ENCODE measurements at places on chromosomes 16 and 17.

DNA sequence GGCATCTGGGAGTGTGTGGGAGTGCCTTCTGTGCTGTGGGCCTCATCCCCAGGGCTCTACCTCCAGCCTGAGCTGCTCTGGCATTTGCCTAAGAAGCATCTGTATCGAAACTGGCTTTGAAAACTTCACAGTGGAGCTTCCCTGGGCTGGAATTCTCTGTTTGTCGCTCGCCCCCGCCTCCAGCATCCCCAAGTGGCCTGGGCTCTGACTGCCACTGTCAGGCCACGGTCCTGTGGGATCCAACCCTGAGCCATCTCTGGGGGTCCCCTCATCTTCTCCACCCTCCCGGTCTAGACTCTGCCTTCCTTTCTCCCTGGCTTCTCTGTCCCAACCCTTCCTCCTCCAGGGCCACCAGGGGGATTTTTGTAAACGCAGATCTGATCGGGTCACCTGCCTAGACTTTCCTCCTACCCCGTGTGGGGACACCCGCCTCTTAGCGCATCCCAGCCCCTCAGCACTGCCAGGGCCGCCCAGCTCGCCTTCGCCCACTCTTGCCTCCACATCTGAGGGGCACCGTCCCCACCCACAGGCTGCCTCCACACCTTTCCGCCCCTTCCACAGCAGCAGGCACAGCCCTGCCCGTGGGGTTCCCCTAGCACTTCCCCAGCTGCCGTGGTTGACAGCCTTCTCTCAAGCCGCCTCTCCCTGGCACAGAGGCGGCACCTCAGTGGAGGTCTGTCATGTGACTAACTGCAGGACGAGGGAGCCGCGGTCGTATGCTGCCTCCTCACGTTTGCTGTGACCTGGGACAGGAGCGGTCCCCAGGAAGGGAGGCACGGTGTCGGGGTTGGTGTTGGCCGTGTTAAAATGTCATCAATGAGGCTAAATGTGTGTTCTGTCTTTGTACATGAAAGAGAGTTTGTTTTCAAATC lies 12.0 kb downstream of the TBC1D24 start:
- peak; percentile 51 for DNase-seq

DNA sequence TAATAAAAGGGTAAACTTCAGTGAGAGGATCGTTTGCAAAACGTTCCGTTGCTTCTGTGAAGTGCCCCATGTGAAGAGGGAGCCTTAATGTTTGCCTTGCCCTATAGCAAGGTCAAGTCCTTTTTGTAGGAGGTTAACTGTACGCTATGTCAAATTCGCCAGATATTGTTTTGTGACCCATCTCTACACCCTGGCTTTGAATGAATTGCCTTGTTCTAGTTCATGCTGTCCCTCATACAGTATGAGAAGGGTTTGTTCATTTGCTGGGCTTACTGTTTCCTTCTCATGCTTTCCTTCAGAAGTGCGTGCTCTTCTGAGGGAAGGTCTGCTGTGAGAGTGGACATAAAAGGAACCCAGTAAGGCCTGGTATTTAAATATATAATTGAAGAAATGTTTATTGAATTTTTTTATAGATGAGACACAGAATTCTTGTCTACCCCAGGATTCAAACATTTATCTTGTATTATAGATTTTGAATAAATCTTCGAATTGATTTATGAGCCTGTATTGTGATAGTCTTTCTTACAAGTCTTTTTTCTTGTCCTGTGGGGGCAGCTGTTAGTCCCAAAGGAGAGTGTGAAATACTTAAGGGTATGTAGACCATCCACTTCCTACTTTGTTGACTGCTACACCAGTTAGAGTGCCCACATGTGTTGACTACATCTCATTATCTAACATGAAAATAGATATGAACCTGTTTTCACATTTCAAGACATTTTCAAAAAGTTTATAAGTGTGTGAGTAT lies 1.7 kb downstream of the MAP3K3 start:
- DNase-seq = no peak

- peak; percentile 21 for DNase-seq
Observed at GRCh38 chr16:67326472-67327309, at the start of the genes KCTD19 and LRRC36. TSS of gene KCTD19 (minus strand) at chr16:67326741. CDS start at chr16:67326707, 34 bp downstream. TSS of gene LRRC36 (plus strand) at chr16:67326815. CDS start at chr16:67326863, 48 bp downstream.

GRCh38 chr16:46649588-46650253 lies 28.5 kb upstream of the SHCBP1 start:
- DNase-seq = no peak

DNA sequence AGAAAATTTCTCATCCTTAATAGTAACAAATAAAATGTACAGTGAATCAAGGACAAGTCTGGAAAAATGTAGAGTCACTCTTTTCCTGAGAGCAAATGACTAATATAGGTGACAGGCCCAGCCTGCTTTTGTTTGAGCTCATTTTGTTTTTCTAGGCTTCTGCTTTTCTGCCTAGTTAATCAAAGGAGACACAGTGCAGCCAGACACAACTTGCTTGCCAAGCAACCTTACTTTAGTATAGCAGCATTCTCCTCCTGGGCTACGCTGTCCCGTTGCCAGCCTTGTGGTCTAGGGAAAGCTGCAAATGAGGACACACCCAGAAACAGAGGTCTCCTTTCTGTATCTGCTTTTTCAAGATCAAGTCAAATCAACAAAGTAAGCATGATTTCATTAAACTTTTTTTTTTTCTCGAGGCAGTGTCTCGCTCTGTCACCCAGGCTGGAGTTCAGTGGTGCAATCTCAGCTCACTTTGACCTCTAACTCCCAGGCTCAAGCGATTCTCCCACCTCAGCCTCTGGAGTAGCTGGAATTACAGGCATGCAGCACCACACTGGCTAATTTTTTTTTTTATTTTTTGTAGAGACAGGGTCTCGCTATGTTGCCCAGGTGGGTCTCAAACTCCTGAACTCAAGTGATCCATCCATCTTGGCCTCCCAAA lies 17.2 kb downstream of the GINS3 start:
- no peak for DNase-seq

DNA sequence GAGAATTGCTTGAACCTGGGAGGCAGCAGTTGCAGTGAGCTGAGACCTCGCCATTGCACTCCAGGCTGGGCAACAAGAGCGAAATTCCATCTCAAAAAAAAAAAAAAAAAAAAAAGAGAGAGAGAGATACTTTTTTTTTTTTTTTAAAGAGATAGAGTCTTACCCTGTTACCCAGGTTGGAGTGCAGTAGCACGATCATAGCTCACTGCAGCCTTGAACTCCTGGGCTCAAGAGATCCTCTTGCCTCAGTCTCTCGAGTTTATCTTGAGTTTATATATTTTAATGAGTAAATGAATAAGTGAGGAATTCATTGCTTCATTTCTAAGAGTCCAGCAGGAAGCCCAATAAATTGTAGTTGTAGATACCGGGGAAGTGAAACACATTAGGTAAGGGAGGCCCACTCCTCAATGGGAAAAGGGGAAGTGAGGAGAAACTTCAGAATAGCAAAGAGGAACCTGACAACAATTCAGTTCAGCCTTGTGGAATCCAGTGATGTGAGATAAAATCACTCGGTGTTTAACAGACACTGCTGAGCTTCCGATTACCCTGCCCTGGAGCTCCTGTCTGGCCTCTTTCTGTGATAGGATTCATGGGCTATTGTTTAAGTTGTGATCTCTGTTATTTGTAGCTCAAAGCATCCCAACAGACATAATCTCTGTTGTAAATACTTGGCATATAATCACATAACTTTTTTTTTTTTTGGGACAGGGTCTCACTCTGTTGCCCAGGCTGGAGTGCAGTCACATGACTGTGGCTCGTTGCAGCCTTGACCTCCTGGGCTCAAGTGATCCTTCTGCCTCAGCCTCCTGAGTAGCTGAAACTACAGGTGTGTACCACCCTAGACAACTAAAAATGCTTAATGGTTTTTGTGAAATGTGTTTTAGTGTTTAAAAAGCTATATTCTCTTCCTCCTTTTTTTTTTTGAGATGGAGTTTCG lies 15.8 kb upstream of the ITGAM start:
- DNase-seq = no peak

DNA sequence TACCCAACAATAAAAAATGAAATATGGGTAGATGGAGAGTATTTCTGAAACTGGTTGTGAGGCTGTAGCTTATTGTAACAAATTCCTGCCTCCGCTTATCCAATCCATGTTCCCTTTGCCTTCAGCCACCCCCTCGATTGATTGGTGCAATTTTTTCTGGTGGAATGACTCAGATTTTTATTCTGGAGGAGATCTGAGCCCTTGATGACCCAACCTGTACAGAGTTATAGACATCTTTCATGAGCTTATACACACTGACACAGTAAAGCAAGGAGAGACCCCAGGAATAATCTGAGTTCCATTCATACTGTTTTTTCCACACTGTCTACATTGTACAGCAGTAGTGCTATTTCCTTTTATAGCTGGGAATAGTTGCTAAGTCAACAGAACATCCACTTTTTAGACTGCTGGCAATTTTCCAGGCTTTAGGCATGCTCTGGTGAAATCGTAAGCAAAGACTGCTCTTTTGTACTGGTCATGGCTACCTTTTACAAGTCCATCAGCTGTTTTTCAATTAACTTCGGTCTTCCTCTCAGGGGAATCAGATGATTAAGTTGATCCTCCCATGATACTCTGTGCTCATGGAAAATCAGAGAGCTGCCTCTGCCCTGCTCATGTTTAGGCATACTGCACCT lies 30.1 kb downstream of the CCL4 start:
- no peak for DNase-seq

DNA sequence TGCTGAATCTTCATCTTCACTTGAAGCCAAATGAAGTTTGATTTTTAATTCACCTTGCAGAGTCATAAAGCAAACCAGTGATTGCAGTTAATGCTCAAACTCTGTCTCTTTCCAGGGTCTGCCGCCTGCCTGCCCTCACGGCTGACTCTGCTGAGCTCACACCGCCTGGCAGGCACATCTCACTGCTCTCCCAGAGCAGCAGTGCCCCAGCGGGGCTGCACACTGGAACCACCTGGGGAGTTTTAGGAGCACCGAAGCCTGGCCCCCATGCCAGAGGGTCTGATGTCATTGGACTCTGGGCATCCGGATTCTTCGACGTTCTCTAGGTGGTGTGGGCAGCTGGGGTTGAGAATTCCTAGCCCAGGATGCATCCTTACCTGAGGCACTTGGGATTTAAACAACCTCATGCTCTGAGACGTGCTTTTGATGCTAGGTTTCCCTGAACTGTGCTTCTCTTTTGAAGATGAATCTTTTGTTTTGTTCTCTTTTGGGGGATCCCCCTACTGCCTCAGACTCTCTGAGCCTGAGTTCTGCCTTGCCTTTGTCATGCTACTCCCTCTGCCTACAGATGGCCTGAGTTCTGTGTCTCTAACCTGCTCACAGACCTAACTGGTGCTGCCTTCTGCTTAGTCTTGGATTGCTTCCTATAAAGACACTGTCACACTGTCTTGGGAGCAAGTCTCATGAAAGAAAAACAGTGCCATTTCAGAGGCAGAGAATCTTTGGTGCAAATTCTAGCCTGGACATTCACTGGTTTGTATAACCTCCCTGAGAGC lies 438.1 kb upstream of the CCL2 start:
- no peak for DNase-seq

GRCh38 chr17:48310748-48311213 lies 119.2 kb downstream of the SKAP1 start:
- DNase-seq = no peak

DNA sequence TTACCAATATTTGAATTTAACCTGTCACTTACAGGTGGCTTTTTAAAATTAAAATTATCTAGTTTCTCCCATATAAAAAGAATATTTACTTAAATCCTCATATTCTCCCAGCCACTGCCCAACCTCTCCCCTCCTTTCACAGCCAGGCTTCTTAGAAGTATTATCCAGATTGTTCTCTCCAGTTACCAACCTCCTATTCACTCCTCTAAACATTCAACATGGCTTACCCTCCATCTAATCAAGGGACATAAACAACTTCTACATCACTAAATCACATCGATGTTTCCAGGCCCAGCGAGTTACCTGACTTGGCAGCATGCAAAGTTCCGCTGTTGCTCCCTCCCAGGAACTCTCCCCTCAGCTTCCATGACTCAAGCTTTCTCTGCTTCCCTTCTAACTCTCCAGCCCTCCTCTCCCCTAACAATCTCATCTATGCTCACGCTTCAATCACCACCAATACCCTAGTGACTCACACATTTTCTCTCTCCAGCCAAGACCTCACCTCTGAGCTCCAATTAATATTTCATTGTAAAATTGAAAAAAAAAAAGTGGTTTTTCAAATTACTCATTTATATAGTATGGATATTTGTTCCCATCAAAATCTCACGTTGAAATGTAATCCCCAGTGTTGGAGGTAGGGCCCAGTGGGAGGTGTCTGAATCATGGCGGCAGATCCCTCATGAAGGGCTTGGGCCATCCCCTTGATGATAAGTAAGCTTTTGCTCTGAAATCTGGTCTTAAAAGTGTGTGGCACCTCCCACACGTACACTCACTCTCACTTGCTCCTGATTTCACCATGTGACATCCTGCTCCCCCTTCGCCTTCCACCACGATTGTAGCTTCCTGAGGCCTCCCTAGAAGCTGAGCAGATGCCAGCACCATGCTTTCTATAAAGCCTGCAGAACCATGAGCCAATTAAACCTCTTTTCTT lies 88.5 kb downstream of the HELZ start:
- no peak for DNase-seq

DNA sequence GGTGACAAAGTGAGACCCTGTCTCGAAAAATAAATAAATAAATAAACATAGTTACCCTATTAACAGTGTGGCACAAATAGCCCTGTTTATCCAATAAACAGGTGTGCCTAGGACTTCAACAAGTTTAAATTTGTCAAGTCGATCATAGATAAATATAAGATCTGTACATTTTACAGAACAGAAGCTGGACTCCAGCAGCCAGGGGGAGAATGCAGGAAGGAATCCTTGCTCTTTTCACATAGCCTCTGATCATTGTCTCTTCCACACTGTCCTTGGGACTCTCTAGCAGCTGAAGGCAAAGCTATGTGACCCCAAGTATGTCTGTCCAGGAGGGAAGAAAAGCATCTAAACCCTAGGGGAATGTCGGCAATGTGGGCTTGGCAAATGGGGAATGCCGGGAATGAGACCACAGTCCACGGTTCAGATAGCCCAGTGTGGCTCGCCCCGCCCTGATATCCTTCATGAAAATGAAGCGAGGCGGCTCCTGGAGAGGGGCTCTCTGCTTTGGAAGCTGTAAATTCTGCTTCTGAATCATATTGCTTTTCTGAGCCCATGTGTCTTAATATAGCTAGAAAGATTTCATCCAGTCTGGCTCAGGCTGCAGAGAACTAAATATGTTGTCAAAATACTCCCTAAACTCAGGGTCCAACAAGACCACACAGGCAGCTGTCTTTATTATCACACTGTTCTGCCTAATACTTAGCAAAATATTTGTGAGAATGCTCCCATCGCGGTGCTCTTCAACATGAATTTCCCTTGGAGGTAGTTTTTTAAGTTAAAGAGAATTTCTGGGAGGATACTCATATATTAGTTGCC lies 24.9 kb upstream of the GRB2 start:
- DNase-seq = no peak

DNA sequence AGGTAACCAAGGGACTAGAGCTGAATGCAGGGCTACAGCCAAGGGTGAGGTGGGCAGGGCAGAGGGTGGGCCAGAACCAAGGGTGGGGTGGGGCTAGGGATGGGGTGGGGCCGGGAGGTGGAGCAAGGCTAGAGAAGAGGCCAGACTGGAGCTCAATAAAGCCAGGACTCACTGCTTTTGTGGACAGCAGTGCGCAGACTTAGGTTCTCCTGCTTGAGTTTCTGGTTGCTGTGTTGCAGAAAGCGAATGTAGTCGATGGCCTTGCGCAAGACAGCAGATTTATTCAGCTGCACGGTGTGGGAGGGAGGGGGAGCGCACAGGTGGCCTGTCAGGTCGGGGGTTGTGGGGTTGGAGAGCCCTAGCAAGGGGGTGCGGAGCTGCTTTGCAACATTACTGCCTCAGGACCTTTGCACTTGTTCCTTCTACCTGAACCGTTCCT lies 18.7 kb downstream of the SREBF1 start:
- no peak for DNase-seq
